Left lung (tissue), 14 donors: ENCODE measurements at places on chromosomes 4 and X.

- no peak for DNase-seq
Observed at GRCh38 chr4:78369679-78370078, 181.9 kb upstream of the ANXA3 start.

DNA sequence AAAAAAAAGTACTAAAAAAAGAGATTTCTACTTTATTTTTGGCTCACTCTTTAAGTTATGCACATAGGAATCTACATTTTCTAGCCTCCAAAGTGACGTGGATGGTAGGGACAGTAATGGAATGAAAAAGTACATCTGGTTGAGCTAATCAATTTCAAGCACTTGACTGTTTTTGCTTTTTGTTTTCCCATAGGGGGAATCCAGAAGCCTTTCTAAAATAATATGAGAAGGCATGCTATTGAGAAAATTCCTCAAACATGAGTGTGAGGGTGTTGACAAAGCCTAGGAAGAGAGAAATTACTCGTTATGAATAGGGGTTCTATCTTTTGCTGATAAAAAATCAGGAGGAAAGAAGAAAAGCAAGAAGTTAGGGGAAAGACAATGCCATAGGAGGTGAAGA lies 242.5 kb upstream of the PUDP start:
- no peak for DNase-seq

DNA sequence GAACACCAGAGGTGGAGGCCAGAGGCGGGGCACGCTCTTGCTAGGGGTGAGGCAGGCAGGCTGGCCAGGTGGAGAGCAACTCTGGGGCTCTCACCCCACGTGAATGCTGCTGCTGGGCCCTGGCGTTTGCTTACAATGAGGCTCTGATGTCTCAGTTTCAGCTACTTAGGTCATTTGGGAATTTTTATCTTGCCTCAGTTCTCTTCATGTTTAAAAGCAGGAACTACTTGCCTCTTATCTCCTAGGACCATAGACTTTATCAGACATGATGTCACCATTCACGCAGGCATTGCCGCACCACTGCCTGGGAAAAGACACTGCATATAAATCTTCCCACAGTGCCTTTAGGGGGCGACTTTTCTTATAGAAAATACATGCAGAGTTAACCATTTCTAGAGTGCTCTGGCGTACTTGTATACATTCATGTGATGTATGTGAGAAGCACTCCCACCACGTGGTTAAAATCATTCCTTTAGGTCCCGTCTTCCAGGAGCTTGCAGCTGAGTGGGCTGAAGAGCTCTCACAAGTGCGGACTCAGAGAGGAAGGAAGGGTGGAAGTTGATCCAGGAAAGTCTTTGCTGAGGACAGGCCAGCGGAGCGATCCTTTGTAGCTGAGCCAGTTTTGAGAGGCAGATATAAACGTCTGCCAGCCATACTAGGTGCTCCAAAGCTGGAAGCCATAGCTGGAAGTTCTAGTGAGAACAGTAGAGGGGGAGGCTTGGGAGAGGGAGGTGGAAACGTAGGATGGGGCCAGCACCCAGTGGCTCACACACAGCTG lies 84.3 kb upstream of the CLDN34 start:
- no peak for DNase-seq

GRCh38 chrX:107712231-107713202 lies 63.1 kb downstream of the TSC22D3 start:
- no peak for DNase-seq

DNA sequence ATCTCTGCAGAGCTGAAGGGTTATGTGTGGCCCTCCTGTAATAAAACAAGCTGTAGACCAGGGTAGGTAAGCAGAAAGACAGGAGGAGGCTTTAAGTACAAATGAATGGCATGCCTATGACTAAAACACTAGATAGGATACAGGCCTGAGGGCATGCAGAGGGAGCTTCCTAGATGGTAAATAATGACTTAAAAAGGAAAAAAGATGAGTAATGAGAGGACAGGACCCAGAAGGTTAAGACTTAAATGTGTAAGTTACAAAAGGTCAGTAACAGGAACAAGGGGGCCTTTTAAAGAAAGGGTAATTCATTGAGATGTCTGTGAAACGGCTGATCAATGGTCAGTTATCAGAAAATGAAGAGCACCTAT lies 194.8 kb downstream of the SOWAHB start:
- no peak for DNase-seq

GRCh38 chrX:40579141-40579540 lies 1.6 kb upstream of the ATP6AP2 start:
- DNase-seq: no peak

DNA sequence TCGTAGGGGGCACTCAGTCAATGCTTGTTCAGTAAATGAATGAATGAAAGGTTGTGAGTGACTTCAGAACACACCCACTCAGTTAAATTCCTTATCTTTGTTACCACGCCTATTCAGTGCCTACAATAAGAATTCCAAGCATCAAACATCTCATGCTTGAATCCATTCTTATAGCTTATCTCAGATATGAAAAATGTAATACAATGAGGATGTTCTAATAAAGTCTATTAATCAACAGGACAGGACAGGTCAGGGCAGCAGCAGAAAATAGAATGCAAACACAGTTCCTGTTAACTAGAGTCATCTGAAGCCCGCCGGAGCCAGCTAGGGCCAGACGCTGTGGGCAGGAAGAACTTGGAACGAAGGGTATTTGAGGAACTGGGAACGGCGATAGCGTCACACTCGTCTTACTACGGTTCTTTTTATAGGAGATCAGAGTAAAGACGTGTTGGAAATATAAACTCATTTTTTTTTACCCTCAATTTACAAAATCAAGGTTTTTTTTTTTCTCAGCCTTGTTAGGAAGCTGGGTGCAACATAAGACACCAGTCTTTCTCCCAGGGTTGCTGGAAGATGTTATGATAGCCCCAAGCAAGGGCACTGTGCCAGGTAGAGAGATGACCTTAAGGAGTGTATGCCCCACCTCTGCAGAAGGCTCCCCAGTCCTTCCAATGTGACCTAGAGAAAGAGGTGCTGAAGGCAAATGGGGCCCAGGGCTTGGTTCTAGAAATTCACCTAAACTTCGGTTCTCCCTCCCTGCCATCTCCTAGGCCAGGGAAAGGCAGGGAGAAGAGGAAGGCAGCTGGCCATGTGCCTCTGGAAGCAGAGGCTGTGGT lies 48.3 kb downstream of the SEL1L3 start:
- peak; percentile 59 for DNase-seq

DNA sequence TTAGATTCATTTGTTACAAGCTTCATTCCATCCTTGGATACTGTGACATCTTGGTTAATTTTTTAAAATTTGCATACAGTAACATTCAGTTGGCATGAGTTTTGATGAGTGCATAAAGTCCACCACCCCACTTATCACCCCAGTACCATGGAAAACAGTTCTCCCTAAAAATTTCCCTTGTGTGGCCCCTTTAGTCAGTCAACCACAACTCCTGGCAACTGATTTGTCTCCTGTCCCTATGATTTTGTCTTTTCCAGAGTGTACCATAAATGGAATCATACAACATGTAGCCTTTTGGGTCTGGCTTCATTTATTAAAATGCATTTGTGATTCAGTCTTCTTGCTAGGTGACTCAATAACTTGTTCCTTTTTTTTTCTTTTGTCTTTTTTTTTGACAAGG lies 29.9 kb downstream of the RP2 start:
- no peak for DNase-seq

GRCh38 chr4:24477919-24478318 lies 106.4 kb downstream of the DHX15 start:
- DNase-seq: peak; percentile 88

GRCh38 chr4:13413729-13414437 lies 70.3 kb downstream of the RAB28 start:
- no peak for DNase-seq

DNA sequence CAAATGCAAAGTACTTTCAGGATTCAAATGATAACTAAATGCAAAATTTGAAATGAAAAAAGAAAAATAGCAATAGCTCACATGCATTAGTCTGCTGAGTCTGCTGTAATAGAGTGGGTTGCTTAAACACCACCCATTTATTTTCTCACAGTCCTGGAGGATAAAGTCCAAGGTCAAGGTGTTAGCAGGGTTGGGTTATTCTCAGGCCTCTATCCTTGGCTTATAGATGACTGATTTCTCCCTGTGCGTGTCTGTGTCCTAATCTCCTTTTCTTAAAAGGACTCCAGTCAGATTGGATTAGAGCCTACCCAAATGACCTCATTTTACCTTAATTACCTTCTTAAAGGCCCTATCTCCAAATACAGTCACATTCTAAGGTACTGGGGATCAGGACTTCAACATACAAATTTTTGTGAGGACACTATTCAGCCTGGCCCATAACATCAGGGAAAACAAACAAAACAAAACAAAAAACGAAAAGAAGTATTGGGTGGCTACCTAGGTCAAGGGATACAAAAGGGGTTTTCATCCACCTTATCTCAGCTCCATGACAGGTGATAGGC lies 6.3 kb upstream of the TBL1X start:
- DNase-seq: no peak

DNA sequence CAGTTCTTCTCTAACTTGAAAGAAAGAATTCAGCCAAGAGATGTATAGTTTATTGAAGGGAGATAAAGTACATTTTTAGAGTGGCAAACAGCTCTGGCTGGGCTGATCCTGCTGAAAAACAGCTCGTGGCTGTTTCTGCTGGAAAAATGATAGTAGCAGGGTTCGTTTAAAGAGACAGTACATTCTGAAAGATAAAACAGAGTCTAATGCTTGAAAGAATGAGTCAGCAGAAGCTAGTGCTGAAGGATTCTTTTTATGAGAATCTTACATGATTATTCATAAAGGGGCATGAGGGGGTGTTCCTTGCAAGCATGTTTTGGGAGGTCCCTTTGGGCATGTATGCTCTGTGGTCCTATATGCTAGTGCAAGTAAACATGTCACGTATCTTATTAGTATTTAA lies 790.0 kb downstream of the PCDH18 start:
- no peak for DNase-seq
